ENCODE measurements at places on chromosomes 2 and 18. TPM values are rescaled to one million over a fixed set of nuclear protein-coding genes. Genes with fewer than 3 reads are reported as not detected.

The PLEK gene
- 5.1 TPM for total RNA-seq

The TMEM247 gene
- not detected for total RNA-seq

The CEP192 gene
- 26.9 TPM for total RNA-seq

The GULP1 gene
- total RNA-seq, result 11.8 TPM

The EDAR gene
- 0.69 TPM for total RNA-seq

The CARF gene
- 3.8 TPM for total RNA-seq

The C2orf80 gene
- not detected for total RNA-seq

The LOXHD1 gene
- total RNA-seq, result not detected

The NTSR2 gene
- total RNA-seq, result not detected

DNA sequence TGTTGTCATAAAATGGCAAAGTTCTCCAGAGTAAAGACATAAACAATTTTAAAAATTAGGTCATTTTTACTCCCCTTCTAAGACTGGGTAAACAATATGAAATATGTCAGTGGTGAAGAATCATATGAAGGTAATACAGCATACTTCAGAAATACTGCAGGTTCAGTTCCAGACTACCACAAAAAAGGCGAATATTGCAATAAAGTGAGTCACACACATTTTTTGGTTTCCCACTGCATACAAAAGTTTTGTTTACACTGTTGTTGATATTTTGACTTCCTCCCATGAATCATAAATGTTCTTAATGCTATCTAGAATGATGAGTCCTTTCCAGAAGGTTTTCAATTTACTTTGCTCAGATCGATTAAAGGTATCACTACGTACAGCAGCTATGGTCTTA, 73.5 kb downstream of the SMC6 start:
- DNase-seq, result no peak
- no peaks in the 10 kb centered on the region for H3K27me3 ChIP-seq
- H3K36me3 ChIP-seq, result no peaks in the 10 kb centered on the region
- H3K27ac ChIP-seq, result no peak overlapping the region
- no peak overlapping the region for H3K4me3 ChIP-seq

DNA sequence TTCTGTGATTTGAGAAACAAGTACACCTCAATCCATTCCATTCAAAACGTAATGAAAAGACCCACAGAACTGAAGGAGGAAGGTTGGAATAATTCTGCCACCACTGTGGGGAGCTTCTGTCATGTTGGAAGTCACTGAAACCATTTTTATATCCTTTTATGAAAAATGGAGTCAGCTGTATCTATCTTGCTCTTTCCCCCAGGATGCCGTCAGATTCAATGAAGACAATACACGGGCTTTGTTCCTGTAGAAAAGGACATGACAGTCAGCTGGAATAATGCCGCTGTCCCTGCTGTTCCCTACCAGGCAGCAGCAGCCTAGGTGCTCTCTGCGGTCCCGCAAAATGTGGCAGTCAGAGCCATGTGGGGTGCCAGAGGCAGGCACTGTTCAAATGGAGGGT, 52.5 kb upstream of the APCDD1 start:
- no peak overlapping the region for H3K4me3 ChIP-seq
- no peaks in the 10 kb centered on the region for H3K36me3 ChIP-seq
- H3K4me1 ChIP-seq, result no peaks in the 10 kb centered on the region
- no peak overlapping the region for H3K27ac ChIP-seq
- H3K27me3 ChIP-seq, result no peaks in the 10 kb centered on the region

DNA sequence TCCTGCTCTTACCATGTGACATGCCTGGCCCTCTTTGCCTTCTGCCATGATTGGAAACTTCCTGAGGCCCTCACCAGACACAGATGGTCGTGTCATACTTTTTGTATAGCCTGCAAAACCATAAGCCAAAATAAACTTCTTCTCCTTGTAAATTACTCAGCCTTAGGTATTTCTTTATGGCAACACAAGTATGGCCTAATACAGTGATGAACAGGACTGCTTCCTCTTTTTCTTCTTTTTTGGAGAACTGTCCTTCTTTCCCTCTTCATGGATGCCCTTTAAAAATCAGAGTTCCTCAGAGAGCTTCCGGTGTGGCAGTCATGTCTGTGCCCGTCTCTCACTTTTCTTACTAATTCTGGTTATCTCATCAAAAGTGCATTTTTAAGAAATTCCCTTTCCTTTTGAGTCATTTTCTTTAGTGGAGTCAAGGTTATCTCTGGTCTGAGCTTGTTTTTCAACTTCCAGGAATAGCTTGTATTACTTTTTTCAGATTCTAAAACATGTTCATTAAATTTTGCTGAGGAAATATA, 9.2 kb upstream of the IL1A start:
- no peak overlapping the region for H3K4me3 ChIP-seq
- H3K36me3 ChIP-seq, result no peaks in the 10 kb centered on the region
- DNase-seq, result no peak
- H3K4me1 ChIP-seq, result no peaks in the 10 kb centered on the region
- H3K27ac ChIP-seq, result no peak overlapping the region

GRCh38 chr18:46040747-46041104, 31.3 kb downstream of the PSTPIP2 start:
- H3K36me3 ChIP-seq, result no peaks in the 10 kb centered on the region
- no peak overlapping the region for H3K4me3 ChIP-seq
- no peak overlapping the region for H3K27ac ChIP-seq
- no peaks in the 10 kb centered on the region for H3K4me1 ChIP-seq

GRCh38 chr2:237752761-237753165, 45.8 kb upstream of the RBM44 start:
- no peaks in the 10 kb centered on the region for H3K4me1 ChIP-seq
- no peak overlapping the region for H3K27ac ChIP-seq
- no peak overlapping the region for H3K4me3 ChIP-seq

DNA sequence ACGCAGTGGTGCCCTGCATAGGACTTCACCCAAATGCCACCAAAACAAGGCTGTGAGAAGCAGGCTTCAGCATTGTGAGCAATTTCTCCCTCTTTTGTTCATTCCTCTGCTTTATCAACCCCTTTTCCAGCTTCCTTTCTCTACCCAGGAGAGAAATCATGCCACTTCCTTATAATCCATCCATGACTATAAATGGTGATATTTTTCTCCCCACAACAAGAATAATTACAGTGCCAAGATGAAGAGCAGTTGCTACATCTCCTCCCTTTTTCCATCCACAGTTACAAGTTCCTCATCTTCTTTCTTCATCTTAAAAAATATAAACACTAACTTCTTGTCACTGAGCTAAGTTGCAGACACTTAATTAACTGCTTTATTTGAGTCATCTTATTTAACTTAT, 167.2 kb downstream of the ANTXR1 start:
- no peaks in the 10 kb centered on the region for H3K27me3 ChIP-seq
- no peaks in the 10 kb centered on the region for H3K4me1 ChIP-seq
- no peak overlapping the region for H3K27ac ChIP-seq
- no peak for DNase-seq

DNA sequence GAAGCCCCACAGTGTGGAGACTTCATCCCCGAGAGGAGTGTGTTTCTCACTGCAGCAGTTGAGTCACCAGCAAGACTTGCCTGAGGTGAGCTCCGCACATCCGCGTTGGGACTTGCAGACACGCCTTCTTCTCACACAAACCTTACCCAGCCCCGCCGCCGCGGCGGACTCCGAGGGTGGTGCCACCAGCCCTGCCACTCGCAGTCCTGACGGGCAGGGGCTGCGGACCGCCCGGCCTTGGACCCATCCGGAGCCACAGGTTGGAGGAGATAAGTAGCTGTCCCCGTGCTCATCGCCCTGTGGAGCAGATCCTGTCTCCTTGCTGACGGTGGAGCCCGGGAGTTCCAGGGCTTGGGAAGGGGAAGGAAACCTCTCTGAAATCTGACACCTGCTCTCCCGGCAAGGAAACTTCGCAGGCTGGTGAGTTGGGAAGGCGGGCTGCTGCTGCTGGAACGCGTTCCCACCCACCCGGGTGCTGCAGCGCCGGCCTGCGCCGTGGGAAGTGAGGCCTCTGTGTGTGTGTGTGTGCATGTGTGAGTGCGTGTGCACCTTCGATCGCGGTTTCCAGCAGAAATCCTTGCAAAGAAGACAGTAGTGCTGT, at the start of gene RAB27B:
Gene RAB27B (plus strand): TSS at position 197 of the 601 bp plus-strand sequence. CDS start 49,109 bp downstream, outside the sequence.
- peak within 1 kb of the TSS; percentile 52 for H3K4me3 ChIP-seq
- peaks cover 3% of the 10 kb centered on the region for H3K4me1 ChIP-seq
- peak within 1 kb of the TSS; percentile 76 for H3K27ac ChIP-seq

- H3K36me3 ChIP-seq, result no peaks in the 10 kb centered on the region
- H3K27me3 ChIP-seq, result no peaks in the 10 kb centered on the region
- H3K4me3 ChIP-seq, result no peak overlapping the region
- DNase-seq, result no peak
- H3K4me1 ChIP-seq, result no peaks in the 10 kb centered on the region
- no peak overlapping the region for H3K27ac ChIP-seq
Measured at GRCh38 chr2:126843081-126843480, 55.6 kb upstream of the TEX51 start.

GRCh38 chr2:33645861-33646260, 46.8 kb upstream of the FAM98A start:
- H3K36me3 ChIP-seq, result no peaks in the 10 kb centered on the region
- DNase-seq, result no peak
- H3K4me3 ChIP-seq, result no peak overlapping the region
- H3K27ac ChIP-seq, result no peak overlapping the region

DNA sequence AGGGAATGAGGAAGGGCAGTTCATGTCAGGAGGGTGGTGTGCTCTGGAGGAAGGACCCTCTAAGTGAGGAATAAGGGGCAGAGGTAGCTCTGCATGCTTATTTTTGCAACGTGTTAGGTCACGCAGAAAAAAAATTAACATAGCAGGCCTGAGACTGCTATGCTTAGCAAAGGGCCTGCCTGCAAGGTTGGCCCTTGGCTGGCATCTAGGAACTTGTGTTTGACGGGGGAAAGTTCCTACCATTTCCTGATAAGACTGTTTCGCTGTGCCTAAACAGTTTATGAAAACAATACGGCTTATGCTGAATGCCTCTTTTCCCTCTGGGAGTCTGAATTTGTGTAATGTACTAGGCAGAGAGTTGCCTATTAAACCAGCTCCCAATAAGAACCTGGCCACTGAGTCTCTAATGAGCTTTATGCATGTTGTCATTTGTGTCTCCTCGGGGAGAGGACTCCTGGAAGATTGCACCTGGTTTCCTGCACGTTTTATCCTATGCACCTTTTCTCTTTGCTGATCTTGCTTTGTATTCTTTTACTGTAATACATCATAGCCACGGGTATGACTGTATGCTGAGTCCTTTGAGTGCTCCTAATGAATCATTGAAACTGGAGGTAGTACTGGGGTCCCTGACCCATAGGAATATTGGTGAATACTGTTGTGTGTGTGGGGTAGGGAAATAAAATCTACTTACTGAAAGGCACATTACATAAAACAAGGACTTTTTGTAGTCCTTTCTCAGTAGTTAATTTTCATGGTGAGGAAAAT, 169.0 kb downstream of the PRPF40A start:
- H3K27ac ChIP-seq, result no peak overlapping the region
- no peaks in the 10 kb centered on the region for H3K27me3 ChIP-seq
- H3K4me1 ChIP-seq, result no peaks in the 10 kb centered on the region
- H3K4me3 ChIP-seq, result no peak overlapping the region
- no peak for DNase-seq
- H3K36me3 ChIP-seq, result no peaks in the 10 kb centered on the region

DNA sequence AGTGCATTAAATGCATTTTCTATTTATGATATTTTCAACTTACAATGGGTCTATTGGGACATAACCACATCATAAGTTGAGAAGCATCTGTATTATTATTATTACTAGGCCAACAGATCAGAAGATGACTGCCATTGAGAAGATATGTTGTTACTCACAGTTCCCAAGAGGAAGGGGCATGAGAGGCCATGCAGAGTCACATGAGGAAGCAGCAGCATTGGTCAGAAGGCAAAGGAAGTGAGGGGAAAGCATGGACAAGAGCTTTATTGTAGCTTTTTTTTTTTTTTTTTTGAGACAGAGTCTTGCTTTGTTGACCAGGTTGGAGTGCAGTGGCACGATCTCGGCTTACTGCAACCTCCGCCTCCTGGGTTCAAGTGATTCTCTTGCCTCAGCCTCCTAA, 66.2 kb upstream of the LCLAT1 start:
- no peaks in the 10 kb centered on the region for H3K27me3 ChIP-seq
- no peak for DNase-seq
- H3K4me1 ChIP-seq, result no peaks in the 10 kb centered on the region
- no peak overlapping the region for H3K4me3 ChIP-seq
- H3K36me3 ChIP-seq, result no peaks in the 10 kb centered on the region

DNA sequence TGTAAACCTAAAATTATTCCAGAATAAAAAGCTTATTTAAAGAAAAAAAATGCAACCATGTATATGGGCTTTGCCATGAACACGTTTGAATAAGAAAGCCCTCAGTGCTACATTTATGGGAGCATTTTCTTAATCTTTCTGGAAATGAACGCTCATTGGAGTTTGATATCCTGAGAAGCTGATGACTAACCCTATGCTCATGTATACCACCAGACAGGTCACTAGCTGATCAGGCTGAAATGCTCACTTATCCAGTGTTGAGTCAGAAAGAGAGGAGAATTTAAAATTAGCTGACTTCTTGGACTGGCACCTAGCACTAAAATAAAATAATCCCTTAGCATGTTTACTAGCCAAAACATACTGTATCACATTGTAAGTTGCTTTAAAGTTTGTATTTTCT, 254.9 kb upstream of the SIX3 start:
- DNase-seq, result no peak
- no peaks in the 10 kb centered on the region for H3K27me3 ChIP-seq
- H3K4me1 ChIP-seq, result no peaks in the 10 kb centered on the region
- H3K27ac ChIP-seq, result no peak overlapping the region

DNA sequence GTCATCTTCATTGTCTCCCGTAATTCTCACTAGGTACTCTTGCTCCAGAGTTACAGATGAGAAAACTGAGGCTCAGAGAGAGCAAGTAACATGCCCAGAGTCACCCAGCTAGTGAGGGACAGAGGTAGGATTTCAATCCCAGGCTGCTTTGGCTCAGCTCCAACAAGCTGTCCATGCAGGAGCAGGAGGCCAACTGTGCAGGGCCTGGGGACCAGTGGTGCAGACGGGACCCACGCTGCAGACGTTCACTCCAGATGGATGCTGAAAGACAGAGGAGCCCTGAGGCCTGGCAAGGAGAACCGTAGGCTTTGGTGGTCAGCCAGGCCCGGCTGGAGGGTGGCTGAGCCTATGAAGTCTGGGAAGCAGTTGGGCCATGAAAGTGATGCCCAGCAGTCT, 102.6 kb downstream of the MCFD2 start:
- no peaks in the 10 kb centered on the region for H3K36me3 ChIP-seq
- H3K27me3 ChIP-seq, result no peaks in the 10 kb centered on the region
- DNase-seq, result peak; percentile 23
- H3K27ac ChIP-seq, result no peak overlapping the region
- H3K4me1 ChIP-seq, result no peaks in the 10 kb centered on the region
- H3K4me3 ChIP-seq, result no peak overlapping the region

- no peak overlapping the region for H3K27ac ChIP-seq
- H3K36me3 ChIP-seq, result no peaks in the 10 kb centered on the region
- no peaks in the 10 kb centered on the region for H3K27me3 ChIP-seq
- H3K4me3 ChIP-seq, result no peak overlapping the region
- H3K4me1 ChIP-seq, result no peaks in the 10 kb centered on the region
Measured at GRCh38 chr2:95063086-95063958, 37.8 kb downstream of the MAL start.

GRCh38 chr18:24631243-24632025, 171.0 kb downstream of the HRH4 start:
- DNase-seq, result no peak
- no peak overlapping the region for H3K4me3 ChIP-seq
- no peaks in the 10 kb centered on the region for H3K36me3 ChIP-seq
- H3K4me1 ChIP-seq, result no peaks in the 10 kb centered on the region
- no peaks in the 10 kb centered on the region for H3K27me3 ChIP-seq

Data from colonic mucosa (tissue), 4 donors.